ENCODE measurements at places on chromosomes 3 and 15.

DNA sequence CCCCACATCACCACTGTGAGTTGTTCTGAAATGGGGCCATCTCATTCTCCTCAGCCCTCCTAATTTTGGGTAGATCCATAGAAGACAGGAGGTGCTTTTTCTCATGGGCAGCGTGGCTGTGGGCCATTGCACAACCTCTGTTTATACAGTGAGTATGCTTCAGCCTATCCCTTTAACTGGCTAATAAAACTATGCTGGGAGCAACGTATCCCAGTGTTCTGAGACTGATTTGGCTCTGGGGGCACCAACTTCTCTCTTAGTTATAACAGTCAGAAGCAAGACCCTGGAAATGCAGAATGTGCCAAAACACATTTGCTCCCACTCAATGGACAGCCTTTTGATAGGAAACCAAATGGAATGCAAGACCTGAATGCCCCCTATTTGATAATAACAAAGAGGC lies 97.1 kb upstream of the ICE2 start:
- no peak for DNase-seq

DNA sequence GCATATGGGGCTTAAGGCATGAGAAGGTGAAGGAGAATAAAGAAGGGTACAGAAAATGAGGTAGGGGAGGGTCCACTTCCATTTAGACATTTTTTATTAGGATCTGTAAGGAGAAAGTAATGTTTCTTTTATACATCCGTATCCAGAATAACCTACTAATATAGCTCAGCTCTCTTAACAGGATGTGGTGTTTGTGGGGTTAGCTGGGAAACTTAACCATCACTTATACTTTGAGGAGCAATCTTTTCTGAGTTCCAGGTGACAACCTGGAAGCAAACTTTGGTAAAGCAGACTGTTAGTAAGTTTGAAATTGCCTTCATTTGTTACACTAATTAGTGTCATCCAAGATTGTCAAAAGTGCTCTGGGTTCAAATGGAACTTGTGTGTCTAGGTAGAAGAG lies 36.6 kb downstream of the BUB1B start:
- DNase-seq: no peak

DNA sequence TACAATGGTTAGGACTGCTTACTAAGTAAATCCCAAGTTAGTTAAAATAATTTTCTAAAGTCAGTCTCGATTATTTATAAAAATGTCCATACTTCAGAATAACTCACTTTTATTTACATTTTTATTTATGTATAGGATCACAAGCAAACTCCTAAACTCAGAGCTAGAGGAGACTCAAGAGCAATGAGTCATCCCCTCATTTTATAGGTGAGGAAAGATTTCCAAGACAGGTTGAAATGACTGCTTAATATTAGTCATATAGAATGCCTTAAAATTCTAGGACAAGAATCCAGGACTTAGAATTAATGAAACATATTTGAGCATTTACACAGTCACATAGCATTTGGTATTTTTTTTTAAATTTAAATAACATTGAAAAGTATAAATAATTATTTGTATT lies 983.8 kb downstream of the SI start:
- DNase-seq: no peak

- no peak for DNase-seq
Observed at GRCh38 chr3:197027896-197028727, 1.5 kb downstream of the MELTF start.

DNA sequence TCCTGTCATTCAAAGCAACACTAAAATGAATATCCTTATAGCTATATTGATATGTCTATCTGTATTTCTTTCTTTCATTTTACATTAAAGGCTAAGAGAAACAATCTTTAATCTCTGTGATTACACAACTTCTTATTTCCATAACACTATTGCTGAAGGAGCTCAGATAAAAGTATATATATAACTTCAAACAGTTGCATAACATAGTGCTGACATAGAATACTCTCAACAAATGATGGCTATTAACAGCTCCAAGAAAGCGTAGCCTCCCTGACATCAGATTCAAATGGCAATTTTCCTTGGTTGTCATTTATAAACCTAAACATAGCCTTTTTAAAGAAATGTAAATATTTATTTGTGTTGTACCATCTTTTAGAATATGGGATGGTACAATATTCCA lies 116.6 kb upstream of the PTPRG start:
- DNase-seq: no peak

DNA sequence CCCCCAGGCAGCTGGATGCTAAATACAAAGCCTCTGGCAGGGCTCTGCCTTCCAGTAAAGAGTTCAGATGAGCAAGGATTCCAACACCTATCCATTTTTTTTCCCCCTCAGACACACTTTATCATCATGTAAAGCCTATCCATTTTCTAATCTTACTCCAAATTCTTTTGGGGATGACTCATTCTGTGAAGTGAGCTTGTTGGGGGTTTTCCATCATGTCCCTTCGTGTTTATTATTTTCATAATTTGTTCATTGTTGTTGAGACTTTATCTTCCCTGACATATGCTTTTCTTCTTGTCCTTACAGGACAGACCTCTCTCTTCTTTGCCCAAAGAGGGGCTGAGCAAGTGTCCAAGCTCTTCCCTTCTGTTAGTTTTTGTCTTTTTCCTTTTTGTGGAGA lies 34.7 kb upstream of the SH3BP5 start:
- DNase-seq: no peak

DNA sequence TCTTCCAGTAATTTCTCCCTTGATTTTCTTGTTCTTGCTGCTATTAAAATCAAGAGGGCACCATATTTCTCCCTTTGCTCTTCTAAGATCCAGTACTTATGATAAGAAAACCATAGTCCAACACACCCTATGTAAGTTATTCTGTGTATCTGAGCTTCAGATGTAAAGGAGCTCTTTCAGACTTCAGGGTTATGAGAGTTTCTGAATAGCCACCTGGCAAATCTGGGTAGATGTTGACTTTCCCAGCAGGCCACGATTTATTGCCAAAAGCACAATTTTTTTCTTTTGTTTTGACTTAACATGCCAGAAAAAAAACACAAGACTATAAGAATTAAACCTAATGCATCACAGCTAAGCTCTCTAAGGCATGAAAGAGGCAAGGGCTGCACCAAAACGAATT lies 1045.0 kb downstream of the FHIT start:
- DNase-seq: no peak

DNA sequence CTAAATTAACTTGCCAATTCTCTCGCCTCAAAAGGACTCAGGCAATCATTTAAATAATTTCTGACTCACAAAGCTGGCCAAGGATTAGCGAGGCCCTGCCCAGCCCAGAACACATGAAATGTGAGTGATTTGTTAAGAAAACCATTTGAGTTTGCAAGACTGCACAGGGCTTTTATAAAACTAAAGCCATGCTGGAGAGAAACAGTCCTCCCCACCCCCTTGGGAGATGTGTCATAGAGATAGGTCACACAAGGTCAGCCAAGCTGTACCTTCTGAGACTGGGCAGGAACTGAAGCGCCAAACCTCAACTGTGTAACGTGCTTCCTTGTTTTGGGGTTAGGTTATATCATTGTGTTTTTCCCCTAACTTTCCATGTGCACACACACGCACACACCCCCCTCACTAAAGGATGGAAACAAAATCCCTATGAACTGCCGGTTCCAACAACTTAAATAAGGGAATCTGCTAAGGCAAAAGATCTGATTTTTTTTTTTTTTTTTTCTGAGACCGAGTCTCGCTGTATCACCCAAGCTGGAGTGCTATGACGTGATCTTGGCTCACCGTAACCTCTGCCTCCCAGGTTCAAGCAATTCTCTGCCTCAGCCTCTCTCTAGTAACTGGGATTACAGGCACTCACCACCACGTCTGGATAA lies 8.1 kb downstream of the SPATA12 start:
- DNase-seq: no peak

- DNase-seq: no peak
Observed at GRCh38 chr3:182092662-182093262, 381.0 kb downstream of the SOX2 start.

DNA sequence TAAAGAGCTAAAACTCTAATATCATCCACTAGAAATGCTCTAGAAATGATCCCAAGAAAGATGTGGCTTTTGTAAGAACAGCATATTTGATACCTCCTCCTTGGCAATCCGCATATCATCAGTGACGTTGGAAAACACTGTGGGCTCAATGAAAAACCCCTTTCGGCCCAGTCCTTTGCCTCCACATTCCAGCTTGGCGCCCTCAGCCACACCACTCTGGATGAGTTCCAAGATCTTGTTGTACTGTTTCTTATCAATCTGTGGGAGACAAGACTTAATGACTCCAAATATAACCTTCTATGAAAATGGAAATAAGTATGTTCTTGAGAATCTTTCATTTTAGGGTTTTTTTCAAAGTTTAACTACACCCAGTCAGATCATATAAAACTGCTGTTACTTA lies 103.6 kb downstream of the ALDH1A2 start:
- no peak for DNase-seq
